Stimulated activated CD8-positive, alpha-beta memory T cell treated with anti-CD3 and anti-CD28 coated beads, Interleukin-4, amount 100 ng/mL, for 4 hours (primary cell): ENCODE measurements at places on chromosomes 11 and 22.

DNA sequence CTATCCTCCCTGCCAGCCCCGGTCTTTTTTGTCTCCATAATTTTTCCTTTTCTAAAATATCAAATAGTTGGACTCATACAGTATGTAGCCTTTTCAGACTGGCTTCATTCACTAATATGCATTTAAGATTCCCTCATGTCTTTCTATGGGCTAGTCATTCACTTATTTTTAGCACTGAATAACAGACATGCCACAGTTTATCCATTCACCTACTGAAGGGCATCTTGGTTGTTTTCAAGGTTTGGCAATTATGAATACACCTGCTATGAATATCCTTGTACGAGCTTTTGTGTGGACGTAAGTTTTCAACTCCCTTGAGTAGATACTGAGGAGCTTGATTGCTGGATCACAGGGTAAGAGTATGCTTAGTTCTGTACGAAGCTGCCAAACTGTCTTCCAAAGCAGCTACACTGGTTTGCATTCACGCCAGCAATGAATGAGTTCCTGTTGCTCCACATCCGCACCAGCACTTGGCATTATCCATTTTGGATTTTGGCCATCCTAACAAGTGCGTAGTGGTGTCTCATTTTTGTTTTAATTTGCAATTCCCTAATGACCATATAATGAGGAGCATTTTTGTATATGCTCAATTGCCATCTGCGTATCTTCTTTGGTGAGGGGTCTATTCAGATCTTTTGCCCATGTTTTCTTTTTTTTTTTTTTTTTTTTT, 21.1 kb downstream of the ALG12 start:
- no peak for DNase-seq

DNA sequence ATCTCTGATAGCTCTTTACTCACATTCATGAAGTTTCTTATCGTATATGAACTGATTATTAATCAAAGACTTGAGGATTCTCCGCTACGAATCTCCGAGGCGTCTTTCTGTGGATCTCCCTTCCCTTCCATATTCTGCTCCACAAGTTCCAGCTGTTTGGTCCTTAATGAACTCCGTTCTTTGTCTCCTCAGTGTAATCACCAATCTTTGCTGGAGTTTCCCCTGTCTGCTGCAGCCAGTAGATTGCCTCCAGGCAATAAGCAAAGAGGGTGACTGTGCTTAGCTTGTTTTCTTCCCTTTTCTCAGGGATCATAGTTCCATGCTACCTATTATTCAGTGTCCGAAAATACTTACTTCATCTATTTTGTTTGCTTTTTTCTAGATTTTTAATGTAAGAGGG, 169.6 kb upstream of the FOLH1 start:
- DNase-seq, result no peak

- no peak for DNase-seq
Observed at GRCh38 chr11:102666331-102666957, 39.1 kb downstream of the MMP27 start.

- DNase-seq, result no peak
Observed at GRCh38 chr11:67369275-67369674, 4.1 kb downstream of the CLCF1 start.

DNA sequence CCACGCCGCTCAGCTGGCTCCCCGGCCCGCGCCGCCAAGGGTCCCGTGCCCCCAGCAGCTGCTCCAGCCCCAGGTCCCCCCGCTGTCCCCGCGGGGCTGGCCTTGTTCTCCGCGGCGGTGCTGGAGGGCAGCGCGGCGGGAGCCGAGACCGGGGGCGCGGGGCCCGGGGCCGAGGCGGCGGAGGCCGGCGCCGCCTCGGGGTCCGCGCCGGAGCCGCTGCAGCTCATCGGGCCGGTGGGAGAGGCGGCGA, 128 bp downstream of the TAF10 start:
- DNase-seq, result no peak

DNA sequence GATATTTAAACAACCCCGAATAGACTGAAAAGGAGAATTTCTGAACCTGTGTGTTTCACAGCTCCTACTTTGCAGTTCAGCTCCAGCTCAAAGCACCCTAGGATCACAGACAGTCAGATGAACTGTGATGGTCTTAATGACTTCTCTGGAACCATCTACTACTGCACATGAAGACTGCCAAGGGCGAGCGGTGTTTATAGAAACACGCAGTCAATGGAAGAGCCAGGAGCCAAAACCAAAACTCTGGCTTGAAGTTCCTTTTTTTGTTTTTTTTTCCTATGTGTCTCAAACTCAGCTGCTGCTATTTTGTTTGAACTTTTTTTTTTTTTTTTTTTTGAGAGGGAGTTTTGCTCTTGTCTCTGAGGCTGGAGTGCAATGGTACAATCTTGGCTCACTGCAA, 382.6 kb upstream of the SYN3 start:
- no peak for DNase-seq

DNA sequence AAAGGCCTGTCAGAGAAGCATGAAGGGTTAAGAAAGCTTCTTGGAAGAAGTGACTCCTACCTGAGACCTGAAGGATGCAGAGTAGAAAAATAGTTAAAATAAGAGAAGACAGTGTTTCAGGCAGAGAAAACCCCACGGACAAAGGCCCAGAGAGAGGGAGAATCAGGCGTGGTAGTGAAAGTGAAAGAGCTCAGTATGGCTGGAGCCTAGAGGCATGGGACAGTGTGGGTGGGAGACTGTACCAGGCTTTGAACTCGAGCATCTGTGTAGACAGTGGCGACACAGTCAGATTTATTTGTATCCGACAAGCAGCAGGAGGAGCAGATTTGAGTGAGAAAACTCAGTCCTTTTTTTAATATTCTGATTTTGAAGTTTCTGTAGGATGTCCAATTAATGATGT, 360.0 kb downstream of the OPCML start:
- DNase-seq, result no peak

DNA sequence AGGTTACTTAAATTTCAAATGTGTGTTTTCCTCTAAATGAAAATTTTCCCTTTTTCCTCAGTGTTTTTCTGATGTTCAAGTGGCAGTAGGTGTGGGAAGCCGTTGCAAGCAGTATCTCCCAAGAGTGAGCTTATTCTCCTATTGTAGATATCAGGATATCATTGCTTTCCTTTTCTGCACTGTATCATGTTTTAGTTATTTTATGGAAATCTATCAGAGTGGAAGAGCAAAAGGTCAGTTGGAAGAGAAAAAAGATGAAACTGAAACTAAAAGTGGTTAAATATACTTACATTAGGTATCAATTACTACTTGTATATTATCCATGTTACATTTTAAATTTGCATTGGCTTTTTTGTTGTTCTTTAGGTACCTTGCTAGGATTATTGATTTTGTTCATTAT, 57.0 kb downstream of the PDE3B start:
- DNase-seq, result no peak

DNA sequence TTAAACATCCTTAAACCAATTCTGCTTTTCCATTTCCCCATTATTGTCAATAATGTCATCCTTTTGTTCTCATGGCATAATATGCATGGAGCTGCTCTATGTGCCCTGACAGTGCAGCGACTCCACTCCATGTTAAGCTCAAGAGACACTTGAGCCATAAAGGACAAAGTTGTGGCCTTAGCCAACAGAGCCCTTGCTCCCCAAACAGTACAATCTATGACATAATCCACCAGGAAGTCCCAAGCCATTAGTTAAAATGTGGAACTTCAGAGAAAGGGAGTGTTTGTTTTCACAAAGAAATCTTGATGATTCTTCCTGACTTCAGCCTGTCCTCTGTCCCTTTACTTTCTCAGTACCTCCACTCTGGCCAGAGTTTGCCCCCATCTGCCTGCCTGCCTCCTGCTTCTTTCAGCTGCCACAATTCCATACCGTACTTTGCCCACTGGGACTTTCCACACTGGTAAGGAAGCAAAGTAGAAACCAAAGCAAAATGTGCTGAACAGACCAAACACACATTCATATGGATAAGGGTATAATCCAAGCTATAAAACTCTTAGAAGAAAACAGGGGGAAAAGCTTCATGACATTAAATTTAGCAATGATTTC, 46.3 kb upstream of the ZC3H12C start:
- DNase-seq, result no peak

- DNase-seq, result no peak
Observed at GRCh38 chr11:109864834-109865547, 228.2 kb upstream of the ZC3H12C start.

DNA sequence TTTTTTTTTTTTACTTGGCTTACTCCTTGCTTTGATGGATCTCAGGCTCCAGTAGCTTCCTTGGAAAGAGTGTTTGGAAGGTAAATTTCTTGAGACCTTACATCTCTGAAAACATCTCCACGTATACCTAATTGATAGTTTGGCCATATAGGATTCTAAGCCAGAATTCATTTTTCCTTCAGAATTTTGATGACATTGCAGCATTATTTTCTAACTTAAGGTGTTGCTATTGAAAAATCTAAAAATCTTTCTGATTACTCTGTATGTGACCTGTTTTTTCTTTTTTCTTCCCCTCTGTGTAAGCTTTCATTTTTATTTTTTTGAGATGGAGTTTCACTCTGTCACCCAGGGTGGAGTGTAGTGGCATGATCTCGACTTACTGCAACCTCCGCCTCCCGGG, 23.1 kb upstream of the SPTBN2 start:
- DNase-seq, result no peak

DNA sequence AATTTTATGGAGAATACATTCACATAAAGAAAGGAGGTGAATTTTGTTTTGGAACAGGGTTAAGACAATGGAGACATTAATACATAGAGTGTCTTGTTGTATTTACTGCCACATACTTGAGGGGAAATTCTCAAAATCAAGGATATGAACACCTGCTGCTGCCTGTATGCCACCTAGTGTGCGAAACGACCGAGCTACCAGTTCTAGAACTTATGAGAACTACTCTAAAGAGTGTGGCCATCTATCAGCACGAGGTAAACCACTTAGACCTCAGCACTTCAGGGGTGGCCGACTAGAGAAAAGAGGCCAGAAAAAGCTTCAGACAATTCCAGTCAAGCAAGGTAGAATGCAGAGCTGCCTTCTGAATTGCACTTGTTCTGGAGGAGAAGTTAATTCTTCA, 1.5 kb upstream of the AGBL2 start:
- DNase-seq, result no peak

- no peak for DNase-seq
Observed at GRCh38 chr11:64430645-64431044, 71.7 kb downstream of the RPS6KA4 start.

DNA sequence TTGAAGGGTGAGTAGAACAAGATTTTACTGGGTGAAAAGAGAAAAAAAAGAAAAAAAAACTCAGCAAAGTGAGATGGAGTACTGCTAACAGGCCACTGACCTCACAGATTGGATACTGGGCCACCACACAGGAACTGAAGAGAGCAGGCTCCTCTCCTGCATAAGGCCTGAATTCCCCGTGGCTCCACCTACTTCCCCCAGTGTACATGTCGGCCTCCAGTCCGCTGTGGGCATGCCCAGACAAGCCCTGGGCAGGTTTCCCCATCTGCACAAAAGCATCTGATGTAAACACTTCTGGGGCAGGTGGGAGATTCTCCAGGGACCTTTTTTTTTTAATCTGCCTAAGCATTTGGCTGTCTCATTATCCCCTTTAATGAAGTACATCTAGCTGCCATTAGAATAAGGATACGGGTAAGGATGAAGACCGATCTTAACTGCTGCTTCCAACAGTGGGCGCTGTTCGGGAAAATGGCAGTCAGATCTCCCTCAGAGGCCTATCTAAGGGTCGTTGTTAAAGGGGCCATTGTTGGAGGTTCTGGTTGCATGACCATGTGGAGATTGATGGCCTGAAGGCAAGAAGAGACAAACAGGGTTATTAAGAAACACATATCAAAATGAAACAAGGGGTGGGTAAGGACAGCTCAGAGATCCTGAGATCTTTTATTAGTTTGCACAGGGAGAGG, 48.5 kb downstream of the MS4A13 start:
- no peak for DNase-seq

- no peak for DNase-seq
Observed at GRCh38 chr11:125215976-125216375, 51.4 kb downstream of the PKNOX2 start.

GRCh38 chr11:119742263-119742861, 13.4 kb upstream of the NECTIN1 start:
- no peak for DNase-seq

DNA sequence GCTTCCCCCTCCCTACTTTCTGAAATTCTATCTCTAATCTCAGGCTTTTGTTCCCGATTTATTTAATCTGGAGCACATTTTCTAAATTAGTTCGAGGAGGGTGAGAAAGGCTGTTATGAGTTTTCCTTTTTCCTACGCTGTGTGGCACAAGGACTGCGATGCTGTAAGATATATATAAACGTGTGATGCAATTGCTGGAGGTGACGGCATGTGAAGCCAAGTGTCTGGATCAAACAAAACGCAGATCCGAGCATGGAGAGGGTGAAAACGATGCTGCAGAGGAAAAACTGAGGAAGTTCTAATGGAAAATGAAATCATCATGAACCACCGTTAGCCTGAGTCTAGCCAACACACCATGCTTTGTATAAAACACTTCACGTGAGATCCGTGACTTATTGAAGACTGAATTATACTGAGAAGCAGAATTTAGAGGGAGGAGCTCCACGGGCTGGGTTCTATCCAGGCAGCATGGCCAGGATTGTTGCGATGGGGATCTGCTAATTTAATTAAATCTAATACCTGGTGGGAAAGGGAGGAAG, 4.4 kb downstream of the PKNOX2 start:
- no peak for DNase-seq

- DNase-seq, result no peak
Observed at GRCh38 chr22:31764785-31765184, 11.0 kb downstream of the DEPDC5 start.

DNA sequence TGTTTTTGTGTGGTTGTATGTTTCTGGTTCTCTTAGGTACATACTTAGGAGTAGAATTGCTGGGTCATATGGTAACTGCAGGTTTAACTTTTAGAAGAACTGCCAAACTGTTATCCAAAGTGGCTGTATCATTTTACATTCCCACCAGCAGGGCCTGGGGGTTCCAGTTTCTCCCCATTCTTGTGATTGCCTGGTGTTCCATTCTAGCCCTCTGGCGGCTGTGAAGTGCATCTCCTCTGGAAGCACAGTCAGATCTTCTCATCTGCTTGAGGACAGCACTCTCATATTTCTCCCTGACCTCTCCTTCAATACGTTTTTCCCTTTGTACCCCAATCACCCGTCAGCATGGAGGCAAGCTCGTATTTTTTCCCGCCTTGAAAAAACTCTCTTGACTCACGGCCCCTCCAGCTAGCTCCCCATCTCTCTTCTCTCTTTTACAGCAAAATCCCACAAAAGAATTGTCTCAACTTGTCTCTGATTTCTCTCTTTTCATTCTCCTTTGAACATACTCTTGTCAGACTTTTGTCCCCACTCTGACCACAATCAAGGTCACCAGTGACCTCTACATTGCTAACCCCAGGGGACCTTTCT, 56.8 kb upstream of the THY1 start:
- no peak for DNase-seq

DNA sequence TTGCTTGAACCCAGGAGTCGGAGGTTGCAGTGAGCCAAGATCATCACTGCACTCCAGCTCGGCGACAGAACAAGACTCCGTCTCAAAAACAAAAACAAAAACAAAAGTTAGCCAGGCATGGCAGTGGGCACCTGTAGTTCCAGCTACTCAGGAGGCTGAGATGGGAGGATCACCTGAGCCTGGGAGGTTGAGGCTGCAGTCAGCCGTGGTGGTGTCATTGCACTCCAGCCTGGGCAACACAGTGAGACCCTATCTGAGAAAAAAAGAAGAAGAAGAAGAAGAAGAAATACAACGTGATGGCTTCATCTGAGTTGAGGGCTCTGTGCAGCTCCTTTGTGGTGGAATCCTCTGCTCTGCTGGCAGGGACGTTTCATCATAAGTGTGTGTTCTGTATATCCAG, 10.0 kb upstream of the TNNT3 start:
- DNase-seq, result no peak
